ENCODE measurements at places on chromosomes 12 and 14.

DNA sequence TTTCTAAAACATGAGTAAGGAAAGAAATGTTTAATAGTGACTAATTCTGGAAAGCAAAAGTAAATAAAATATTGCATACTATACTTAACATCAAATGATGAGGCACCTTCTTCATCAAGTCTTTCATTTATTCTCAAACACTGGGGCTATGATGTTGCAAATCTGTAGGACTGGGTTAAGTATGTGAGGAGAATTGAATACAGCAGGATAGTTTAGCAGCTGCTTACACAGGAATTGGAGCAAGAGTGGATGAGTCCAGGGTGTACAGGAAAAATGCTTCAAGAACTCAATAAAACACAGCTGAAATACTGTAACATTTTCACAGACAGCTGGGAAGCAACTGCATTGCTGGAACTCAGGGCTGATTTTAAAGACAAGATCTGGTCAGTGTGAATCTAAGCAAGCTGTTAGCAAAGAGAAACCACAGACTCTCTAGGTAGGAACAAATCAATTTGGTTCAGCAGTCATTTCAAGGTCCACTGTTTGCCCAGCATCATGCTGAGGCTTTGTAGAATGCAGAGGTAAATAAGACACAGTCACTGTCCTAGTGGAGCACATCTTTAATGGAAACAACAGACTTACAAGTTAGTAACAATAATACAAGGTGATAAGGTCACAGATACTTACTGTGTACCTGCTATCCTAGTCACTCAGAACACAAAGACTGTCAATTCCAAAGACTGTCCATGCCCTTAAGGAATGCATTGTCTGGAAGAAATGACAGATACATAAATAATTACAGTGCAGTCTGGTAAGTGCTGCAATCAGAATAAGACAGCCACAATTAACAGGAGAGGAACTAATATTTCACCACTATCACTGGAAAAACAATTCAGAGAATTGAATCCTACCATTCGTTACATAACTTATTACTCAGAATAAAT lies 96.8 kb upstream of the DACT1 start:
- no peak for DNase-seq

- DNase-seq, result no peak
These were observed 6.7 kb upstream of the LMO3 start for GRCh38 chr12:16612647-16613046.

GRCh38 chr14:60723116-60723906 lies 840 bp downstream of the SIX4 start:
- peak; percentile 56 for DNase-seq

GRCh38 chr12:50041962-50042361 lies 15.4 kb upstream of the ASIC1 start:
- DNase-seq, result no peak

DNA sequence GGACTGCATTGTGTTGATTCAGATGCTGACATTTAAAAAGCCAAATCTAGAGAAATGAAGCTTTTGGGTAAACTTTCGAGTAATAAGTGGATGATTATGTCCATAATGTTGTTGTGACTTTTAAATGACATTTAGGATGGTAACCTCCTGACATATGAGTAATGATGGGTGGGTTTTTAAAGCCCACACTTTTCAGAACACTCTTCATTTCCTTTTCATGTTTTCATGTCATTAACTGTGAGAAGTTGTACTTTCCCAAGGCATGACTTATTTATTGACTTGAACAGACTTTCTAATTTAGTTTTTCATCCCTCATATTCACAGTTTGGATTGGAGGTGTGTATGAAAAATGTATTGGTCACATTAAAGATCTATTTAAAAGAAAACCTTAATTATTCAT lies 35.5 kb downstream of the RGS6 start:
- no peak for DNase-seq

- no peak for DNase-seq
These were observed 62.1 kb downstream of the VWF start for GRCh38 chr12:6062395-6062756.

DNA sequence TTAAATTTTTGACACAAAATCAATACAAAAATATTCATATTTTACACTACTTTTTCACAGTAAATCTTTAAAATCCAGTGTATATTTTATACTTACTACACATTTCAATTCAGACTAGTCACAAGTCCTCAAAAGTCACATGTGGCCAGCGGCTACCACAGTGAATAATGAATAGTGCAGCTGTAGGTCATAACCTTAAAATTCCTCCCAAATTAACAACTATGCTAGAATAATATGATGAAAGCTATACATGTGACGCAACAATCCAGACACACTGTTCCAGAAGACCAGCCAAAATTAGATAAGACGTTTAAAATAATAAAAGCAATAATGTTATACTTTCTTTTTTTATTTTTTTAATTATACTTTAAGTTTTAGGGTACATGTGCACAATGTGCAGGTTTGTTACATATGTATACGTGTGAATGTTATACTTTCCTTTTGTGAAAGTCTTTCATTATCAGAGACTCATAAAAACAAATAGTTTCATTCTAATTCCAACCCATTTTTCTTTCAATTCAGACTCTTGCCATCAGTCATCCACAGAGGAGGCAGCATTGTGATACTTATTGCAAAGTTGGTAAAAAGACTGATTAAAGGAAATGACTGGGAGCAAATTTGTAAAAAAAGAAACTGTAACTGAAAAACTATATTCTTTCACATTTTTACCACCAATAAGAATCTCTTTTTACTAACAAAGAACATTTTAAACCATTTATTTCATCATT lies 67.0 kb downstream of the C2CD5 start:
- DNase-seq, result no peak

GRCh38 chr12:124686370-124687173 lies 119.2 kb upstream of the NCOR2 start:
- DNase-seq, result no peak

GRCh38 chr12:64160021-64160710 lies 61.9 kb downstream of the KICS2 start:
- no peak for DNase-seq

DNA sequence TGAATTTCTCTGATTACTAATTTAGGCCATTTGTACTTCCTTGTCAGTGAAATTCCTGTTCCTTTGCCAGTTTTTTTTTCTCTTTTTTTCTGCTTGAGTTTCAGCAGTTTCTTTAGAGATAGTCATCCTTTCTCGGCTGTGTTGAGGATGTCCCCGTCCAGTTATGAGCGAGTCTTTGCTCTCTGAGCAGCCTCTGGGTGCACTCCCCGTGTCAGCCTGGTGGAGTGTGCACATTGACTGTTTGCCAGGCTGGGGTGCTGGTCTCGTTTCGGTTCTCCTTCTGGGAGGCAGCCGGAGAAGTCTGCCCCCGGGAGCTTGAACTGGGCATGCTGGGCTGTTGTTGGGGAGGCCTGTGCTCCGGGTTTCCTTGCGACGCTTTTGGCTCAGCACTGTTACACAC lies 3.0 kb downstream of the PACS2 start:
- DNase-seq, result no peak

DNA sequence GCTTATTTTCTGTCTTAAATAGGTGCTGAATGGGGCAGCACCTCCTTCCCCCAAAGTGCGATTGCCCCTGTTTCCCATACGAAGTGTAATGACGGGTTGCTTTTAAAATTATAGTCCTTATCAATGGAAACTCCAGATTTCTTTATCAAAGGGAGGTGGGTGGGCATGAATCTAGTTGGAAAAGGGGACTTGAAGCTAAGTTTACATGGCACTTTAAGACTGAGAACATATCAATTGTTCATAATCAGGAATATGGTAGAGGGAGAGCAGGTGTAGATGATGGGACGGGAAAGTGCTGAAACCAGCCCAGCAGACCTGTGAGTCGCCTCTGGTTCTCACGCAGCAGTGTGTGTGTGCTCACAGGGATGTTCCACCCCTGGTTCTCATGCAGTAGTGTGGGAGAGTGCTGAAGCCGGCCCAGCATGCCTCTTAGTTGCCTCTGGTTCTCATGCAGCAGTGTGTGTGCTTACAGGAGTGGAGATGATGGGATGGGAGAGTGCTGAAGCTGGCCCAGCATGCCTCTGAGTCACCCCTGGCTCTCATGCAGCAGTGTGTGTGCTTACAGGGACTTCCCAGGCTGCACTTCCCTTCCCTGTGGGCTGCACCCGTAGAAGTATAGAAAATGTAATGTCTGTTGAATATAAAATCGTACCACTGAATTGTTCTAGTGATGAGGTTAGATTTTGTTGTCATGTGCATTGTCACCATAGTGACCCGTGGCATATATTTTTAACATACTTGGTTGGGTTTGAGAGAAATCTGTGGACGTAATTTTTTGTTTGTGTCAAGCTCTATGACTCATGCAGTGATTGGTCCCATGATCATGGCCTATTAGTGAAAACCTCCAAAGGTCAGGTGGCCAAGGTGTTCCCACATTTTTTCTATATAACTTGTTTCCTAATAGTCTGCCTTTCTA lies 51.6 kb downstream of the GPATCH2L start:
- no peak for DNase-seq

DNA sequence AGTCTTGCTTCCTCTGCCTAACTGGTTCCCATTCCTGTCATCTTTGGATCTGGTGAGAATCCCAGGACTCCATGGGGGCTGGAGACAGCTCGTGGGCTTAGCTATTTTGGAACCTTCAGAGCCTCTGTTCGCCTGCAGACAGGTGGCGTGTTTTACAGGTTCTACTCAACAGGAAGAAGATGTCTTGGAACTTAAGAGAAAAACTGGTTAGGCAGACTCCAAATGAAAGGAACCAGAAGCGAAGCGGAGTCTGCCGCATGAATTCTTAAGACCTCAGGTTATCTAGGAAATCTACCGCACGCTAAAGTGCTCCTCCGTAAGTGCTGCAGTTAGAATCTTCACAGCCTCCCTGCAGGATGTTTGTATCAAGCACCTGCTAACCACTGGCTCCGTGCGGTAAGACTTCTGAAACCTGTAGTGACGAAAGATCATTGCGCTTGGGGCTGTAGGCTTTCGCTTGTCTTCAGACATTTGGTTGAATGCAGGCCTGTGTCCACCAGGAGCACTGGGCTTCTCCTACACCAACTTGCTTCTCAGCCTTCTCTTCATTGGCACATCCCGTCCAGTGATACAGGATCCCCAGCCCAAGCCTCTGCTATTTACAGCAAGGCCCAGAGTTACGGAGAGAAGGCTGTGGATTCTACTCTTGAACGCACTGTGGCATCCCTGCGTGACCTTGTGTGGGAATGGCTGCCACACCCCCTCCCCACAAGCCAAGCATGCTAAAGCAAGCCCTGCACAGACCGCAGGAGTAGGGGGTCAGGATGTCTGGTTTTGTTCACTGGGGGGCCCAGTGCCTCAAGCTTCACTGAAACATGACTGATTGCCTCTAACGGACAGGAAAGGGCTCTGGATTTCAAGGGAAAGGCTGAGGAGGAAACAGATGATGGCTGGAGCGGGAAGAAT lies 35.0 kb downstream of the ACADS start:
- no peak for DNase-seq

DNA sequence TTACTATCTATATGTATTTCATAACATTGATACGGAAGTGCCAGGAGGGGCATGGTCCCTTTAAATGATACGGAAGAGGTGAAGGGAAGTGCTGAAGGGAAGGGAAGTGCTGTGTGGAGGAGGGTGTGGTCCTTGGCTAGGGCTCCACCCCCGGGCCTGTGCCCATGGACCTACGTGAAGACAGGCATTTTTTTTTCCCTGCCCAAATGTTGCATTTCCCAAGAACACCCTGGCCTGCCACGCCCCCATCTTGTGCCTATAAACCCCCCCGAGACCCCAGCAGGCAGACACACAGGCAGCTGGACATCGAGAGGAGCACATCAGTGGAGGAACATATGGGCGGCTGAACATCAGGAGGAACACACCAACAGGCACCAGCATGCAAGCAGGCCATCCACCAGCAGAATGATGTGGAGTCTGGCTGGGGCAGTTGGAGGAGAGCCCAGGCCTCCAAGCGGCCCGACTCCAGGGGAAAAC lies 134.1 kb downstream of the SLC41A2 start:
- DNase-seq, result no peak

- DNase-seq, result no peak
These were observed 938.0 kb downstream of the GALC start for GRCh38 chr14:87055007-87055406.

DNA sequence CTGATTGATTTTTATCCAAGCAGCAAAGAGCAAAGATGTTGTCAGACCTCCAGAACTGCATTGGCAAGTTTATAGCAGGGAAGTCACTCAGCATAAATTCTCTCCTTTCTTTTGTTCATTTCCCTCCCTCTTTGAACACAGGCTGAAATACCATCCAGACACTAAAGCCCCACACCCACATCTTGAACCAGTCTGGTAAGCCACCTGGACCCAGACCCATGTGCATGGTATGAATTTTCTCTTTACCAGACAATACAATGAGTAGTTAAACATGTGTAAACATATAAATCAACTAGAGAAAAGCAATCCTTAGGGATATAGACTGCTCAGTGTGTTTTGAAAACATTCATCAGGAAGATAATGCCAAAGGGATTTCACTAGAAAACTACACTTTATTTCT lies 488.3 kb upstream of the FLRT2 start:
- no peak for DNase-seq

DNA sequence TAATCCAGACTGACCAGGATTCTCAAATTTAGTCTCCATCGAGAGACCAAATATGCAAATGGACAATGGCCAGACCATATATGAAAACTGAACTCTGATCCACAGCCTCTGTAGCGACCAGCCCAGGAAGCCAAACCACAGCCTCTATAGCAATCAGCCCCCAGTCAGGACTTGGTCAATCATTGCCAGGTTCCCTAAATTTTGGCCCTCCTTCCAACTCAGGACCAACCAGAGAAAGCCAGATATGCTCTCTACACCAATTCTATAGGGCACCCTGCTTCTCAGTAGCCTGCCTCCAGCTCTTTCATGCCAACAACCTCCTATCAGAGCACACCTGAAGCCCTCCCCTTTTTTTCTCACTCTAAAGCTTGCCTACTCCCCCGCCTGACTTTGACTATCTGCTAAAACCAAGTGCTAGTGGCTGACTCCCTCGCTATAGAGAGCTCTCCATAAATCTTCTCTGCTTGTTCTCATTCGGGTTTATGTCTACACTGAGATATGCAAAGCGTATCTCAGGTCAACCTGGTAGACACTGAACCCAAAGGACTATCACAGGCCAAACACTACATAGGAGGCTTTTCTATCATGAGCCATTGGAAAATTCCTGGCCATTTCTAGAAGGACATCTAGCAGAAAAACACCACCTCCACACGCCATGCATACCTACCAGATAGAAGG lies 110.5 kb upstream of the FUT8 start:
- peak; percentile 68 for DNase-seq

- DNase-seq, result no peak
These were observed 41.6 kb upstream of the CAPRIN2 start for GRCh38 chr12:30796313-30796780.

DNA sequence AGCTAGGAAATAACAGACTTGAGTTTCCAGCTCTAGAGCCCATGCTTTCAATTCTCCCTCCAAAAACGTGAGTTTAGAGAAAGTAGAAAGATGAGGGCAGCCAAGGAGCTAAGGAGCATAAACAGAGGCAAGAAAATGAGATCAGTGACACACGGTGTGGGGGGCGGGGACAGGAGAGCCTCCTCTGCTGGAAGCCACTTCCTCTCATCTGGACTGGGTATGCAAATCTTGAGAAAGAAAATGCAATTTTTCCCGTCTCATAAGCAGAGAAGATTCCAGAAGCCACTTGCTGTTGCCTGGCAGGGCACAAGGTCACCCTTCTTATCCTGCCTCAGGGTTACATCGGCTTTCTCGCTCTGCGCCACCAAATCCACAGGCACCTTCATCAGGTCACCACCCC lies 6.0 kb downstream of the OR10P1 start:
- DNase-seq, result peak; percentile 61
